Skeletal muscle cell (primary cell): ENCODE measurements at places on chromosomes 5 and 9.

DNA sequence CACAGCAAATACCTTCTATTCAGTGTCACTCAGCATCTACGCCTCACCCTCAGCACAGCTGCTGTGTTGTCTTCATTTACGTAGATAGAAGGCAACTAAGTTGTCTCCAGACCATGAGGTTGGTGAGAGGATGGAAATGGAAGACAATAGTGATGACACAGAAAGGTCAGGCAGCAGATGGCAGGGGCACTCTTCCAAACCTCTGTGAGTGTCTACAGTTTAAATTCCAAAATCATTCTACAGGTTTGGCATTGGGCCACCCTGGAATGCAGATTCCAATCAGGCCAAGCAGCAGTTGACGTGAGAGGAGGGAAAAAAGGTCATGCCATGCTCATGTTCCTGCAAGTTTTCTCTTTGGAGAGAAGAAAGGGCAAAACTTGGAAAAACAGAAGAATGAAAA, 68.7 kb upstream of the ADAMTSL1 start:
- DNase-seq = no peak

DNA sequence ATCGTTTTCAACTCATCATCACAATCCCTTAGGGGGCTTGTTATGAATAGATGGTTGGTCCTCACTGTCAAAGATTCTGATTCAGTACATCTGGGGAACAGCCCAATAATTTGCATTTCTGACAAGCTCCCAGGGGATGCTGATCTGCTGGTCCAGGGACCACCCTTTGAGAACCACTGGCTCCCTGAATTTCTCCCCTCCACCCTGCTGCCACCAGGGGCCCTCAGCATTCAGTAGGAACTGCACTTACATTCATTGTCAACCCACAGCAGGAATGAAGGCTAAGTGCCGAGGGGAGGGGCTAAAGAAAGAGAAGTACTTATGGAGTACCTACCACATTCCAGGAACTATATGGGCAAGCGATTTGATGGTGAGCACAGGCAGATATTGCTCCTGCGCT, 85.9 kb downstream of the BOD1 start:
- no peak for DNase-seq

DNA sequence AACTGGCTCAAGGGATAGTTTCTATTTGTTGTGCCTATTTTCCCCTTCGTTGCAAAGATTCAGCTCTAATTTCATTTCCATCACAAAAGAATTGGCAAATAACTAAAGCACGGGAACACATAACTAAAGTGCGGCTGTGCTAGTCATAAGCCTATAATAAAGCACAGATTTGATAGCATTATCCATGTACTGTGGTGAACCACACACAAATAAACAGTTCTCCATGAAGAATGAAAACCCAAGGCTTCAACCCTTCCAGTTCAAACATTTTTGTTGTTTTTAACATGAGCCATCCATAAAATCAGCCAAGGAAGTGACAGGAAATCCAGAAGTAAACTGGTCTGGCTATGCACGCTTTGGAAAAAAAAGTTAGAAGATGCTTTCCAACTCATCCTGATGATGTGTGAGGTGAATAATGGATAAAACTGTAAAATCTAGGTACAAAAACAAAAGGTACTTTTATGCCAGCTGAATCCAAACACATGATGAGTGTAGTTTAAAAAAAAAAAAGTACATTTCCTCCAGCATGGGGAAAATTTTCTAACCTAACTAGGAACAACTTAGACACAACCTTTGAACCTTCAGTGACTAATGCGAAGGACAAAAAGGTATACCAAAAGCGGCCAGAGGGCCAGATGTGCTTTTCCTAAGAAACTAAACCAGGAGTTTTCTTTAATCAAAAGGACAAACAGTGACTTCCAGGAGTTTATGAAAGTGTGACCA, 10.2 kb downstream of the ZNF608 start:
- DNase-seq = peak; percentile 75

DNA sequence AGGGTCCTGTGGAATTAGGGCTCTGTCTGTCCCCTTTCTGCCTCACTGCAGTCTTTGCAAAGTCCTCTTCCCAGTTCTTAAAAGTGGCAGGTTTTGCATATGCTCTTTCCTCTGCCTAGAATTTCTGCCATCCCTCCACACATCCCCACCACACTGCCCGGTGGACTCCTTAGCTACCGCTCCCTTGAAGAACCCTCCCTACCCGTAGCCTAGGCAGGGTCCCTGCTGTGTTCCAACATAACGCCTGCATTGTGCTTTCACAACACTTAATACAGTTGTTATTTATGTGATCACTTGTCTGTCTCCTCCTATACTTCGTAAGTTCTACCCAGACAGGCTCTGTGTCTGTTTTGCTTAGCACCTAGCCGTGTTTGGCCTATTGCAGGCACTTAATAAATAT, 142.5 kb upstream of the DMRT1 start:
- no peak for DNase-seq

DNA sequence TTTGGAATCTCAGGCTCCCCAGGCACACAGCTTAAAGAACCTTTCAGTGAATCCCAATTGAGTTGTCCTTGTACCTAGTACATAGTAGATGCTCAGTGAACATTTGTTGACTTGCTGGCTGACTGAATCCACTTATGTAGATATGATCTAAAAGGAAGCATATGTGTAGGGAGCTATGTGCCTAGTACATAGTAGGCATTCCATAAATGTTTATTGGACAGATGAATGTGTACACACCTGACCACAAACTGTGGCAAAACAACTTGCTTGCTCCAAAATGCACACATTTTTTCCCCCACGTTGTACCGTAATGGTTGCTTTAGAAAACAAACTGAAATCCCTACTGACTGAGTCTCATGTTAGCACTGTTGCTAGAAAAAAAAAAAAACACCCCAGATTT, 80.2 kb upstream of the IL12B start:
- no peak for DNase-seq

DNA sequence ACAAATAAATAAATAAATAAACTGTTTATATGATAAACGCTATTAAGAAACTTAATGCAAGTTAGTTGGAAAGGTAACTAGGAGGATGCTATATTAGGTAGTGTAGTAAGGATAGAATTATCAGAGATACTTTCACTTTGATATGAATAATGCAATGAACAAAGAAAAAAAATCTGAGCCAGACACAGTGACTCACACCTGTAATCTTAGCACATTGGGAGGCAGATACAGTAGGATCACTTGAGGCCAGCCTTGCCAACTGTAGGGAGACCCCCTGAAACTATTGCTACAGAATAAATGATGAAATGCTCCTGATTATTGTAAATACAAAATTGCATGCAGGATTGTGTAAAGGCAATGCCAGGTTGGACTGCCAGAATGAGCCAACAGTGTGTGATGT, 109.2 kb downstream of the ANXA2R start:
- DNase-seq = no peak

DNA sequence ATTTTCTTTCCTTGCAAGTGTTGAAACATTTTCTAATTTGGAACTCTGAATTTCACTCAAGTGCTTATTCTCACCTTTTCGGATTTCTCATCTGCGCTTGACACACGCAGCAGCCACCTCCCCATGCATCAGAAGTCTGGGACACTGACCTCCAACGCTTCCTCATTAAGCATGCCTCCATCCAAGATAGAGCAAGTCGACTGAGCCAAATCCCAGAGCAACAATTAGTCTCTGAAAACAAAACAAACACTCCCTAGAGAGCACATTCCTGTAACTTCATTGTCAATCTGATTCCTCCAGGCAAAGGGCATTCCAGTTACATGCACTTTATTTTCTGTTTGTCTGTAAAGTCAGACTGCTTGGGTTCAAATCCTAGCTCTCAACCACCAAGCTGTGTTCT, 5.7 kb downstream of the CD180 start:
- no peak for DNase-seq

- no peak for DNase-seq
Observed at GRCh38 chr9:134052491-134052890, 15.3 kb downstream of the BRD3 start.
